ENCODE measurements at places on chromosomes 6 and 20. TPM values are rescaled to one million over a fixed set of nuclear protein-coding genes. Genes with fewer than 3 reads are reported as not detected.

Gene EHMT2
- total RNA-seq, result 58.9 TPM

Gene OPN5
- total RNA-seq, result not detected

- no peak for DNase-seq
Observed at GRCh38 chr6:114783083-114783482, 440.3 kb upstream of the HS3ST5 start.

- peak; percentile 66 for DNase-seq
Observed at GRCh38 chr6:116971959-116972358, 94.9 kb downstream of the RFX6 start.

GRCh38 chr6:31952140-31952805 is 6.4 kb downstream of the CFB start:
- DNase-seq, result peak; percentile 81
